Fibroblast of upper back skin (primary cell): ENCODE measurements at places on chromosomes 11 and 22.
A peak's percentile ranks its signal among the peaks of the same experiment; 100 is the strongest.

- DNase-seq: peak; percentile 46
Measured at GRCh38 chr11:117814766-117815261, 9.7 kb downstream of the FXYD2 start.

DNA sequence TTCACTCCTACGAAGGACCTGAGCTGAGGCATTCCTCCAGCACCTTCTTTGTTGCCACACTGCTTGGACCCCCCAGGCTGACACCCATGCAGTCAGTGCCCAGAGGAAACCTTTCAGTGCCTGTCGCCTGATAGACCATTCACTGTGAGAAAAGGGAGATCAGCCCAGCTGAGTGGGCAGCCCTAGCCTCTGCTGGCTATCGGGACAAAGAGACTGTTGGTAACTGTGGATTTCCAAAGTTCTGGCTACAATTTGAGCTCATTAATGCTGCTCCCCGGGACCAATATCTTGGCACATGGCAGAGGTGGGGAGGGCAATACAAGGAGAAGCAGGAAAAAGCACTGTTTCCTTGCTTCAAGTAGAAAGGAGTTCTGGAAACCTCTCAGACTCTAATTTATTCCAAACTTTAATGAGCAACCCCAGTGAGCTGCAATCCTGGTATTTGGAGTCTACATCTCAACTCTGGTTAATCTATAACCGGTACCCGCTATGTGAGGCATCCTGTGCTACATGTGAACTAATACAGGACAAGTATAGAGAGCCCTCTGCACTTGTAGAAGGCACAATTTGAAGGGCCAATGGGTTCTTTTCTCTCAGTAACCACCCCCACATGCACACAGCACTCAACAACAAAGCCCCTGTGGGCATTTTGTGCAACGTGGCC lies 200.7 kb upstream of the NCAM1 start:
- DNase-seq: no peak

DNA sequence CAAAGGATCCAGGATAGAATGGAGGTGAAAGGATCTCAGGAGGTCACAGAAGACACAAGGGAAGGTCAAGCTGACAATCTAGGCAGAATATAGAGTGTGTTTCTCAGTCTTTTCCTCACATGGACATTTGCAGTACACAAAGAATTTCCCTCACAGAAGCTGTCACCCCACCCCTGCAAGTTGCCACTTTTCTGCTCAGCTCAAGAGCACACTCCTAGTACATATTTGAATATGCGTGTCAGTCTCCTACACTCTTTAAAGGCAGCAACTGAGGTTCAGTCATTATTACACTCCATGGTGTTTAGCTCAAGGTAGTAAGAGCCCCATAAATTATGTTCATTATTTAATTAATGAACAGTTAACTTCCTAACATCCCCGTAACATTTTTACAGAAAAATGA lies 59.1 kb downstream of the ETS1 start:
- no peak for DNase-seq

DNA sequence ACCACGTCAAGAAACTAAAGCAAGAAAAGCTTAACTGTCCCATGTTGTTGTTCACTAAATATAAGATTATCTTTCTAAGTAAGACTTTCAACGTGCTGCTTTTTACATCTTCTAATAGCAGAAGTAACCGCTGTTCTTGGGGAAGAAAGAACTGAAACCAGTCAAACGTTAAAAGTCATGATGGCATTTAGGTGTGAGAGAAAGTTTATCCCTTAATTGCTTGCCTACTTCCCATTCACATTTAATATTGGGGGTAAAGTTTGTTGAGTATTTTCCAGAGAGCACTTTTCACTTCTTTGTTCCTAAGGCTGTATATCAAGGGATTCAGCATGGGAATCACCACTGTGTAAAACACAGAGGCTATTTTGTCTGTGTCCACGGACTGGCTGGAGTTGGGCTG lies 970 bp downstream of the OR5B21 start:
- DNase-seq: no peak

GRCh38 chr22:29244785-29245625 lies 22.8 kb downstream of the RHBDD3 start:
- DNase-seq: no peak

DNA sequence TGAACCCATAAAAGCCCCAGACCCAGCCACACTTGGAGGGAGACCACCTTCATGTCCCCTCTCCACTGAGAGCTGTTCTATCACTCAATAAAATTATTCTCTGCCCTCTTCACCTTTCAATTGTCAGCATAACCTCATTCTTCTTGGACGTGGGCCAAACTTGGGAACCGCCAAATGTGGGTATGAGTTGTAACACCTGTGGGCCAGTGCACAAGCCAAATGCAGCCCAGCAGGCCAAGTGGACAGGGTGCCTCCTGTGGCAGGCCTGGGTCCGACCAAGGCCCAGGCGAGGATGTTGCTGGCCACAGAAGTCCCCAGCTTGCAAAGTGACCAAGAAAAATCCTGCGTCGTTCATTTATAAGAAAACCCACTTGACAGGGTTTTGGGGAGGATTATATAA lies 621.2 kb downstream of the METTL15 start:
- DNase-seq: no peak

GRCh38 chr11:44916331-44916730 lies 34.4 kb downstream of the TP53I11 start:
- DNase-seq: no peak

GRCh38 chr11:76232026-76232665 lies 25.8 kb upstream of the WNT11 start:
- DNase-seq: no peak

- DNase-seq: no peak
Measured at GRCh38 chr22:49163258-49163959, 664.3 kb downstream of the BRD1 start.

DNA sequence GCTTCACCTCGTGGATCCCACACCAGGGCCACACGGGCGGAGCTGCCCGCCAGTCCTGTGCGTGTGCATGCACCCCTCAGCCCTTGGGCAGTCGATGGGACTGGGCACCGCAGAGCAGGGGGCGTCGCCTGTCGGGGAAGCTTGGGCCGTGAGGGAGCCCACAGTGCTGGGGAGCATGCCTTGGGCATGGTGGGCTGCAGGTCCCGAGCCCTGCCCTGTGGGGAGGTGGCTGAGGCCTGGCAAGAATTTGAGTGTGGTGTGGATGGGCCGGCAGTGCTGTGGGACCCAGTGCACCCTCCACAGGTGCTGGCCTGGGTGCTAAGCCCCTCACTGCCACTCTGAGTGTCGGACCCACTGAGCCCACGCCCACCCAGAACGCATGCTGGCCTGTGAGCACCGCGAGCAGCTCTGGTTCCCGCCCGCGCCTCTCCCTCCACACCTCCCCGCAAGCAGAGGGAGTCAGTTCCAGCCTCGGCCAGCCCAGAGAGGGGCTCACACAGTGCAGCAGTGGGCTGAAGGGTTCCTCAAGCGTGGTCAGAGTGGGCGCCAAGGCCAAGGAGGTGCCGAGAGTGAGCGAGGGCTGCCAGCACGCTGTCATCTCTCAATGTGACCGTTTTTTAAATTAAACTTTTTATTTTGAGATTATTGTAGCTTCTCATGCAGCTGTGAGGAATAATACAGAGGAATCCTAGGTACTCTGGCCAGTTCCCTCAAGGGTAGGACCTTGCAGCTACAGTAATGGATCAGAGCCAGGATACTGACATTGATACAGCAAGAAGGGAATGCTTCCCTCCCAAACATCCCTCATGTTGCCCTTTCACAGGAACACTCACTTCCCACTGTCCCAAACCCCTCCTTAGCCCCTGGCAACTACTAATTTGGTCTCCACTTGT lies 127.7 kb downstream of the CRYBB2 start:
- DNase-seq: no peak

GRCh38 chr11:114091516-114092397 lies 32.2 kb downstream of the ZBTB16 start:
- no peak for DNase-seq
